ENCODE measurements at places on chromosomes 7 and 10. TPM values are rescaled to one million over a fixed set of nuclear protein-coding genes. Genes with fewer than 3 reads are reported as not detected.

GRCh38 chr7:20021831-20022230, 195.4 kb downstream of the MACC1 start:
- no peak for DNase-seq

GRCh38 chr7:39948375-39948955, 1.6 kb upstream of the CDK13 start:
- DNase-seq: peak; percentile 30

- DNase-seq: no peak
Measured at GRCh38 chr7:155721056-155721455, 76.6 kb downstream of the RBM33 start.

- DNase-seq: no peak
Measured at GRCh38 chr7:2603044-2603965, 28.5 kb upstream of the TTYH3 start.

GRCh38 chr7:47568547-47568946, 13.4 kb downstream of the TNS3 start:
- DNase-seq: no peak

DNA sequence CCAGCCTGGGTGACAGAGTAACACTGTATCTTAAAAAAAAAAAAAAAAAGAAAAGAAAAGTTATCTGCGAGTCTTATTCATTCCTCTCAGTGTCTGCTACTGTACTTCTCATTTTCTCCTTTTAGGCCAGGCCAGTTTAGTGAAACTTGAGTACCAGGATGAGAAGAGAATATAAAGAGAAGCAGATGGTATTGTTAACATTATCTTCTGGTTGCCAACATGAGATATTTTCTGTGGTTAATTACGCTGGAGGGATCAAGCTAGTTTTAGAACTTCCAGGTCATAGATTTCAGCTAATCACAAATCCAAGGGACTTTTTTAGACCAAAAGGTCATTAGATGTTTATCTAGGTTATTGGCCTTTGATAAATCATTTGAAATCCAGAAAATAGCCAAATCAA, 252.6 kb upstream of the SMIM30 start:
- DNase-seq: no peak

DNA sequence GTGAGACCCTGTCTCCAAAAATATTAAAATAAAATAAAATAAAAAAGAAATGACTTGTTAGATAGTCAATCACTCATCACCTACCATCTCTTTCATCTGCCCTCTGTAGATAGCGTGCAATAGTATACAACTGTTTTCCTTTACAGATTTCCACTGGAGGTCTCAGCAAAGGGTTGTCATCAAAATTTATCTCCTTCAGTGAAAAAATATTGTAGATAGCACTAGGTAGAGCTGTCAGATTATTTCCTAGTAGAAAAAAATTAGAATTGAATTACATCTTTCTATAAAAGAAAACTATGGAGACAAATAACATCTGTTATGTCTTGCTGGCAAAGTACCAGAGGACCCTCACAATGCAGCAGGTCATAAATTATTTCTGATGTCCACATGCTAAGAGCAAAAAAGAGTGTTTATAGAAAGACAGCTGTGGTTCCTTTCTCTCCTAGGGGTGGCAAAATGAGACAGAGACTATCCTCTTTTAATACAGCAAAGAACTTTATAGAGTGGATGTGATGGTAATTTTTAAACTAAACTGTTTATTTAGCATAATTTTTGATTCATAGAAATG, 16.3 kb upstream of the CYP51A1 start:
- no peak for DNase-seq

GRCh38 chr7:80410081-80410480, 101.8 kb downstream of the GNAT3 start:
- DNase-seq: no peak

Gene SLF2
- 46.5 TPM for total RNA-seq

Gene ADAM8
- 91.0 TPM for total RNA-seq

GRCh38 chr7:30465811-30466180, 12.8 kb downstream of the NOD1 start:
- no peak for DNase-seq

Gene NEBL
- total RNA-seq: not detected

- DNase-seq: no peak
Measured at GRCh38 chr7:44110719-44111635, 6.8 kb downstream of the AEBP1 start.

Gene CXCL12
- total RNA-seq: not detected

GRCh38 chr7:11675163-11675562, 156.8 kb downstream of the THSD7A start:
- DNase-seq: no peak

- no peak for DNase-seq
Measured at GRCh38 chr10:26474026-26474425, 35.9 kb downstream of the APBB1IP start.

Gene WNT8B
- 0.54 TPM for total RNA-seq

Gene NUTM2A
- total RNA-seq: 0.79 TPM

DNA sequence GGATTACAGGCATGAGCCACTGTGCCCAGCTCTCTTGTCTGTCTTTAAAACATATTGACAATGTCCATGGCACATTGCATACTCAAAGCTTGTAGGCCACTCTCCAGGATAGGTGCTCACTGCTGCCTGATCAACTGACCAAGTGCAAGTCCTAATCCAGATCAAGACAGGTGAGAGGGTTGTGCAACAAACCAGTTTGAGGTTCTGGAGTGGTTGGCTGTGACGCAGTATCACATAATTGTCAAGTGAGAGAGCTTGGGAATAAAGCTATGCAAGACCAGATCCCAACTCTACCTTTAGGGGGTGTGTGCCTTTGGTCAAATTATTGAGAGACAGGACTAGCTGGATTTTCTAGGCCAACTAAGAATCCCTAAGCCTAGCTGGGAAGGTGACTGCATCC, 43.0 kb upstream of the OPN4 start:
- no peak for DNase-seq

GRCh38 chr10:122050311-122050710, 61.3 kb downstream of the TACC2 start:
- no peak for DNase-seq

Gene HYAL4
- not detected for total RNA-seq

Gene RTKN2
- total RNA-seq: 3.6 TPM

Gene NRG3
- not detected for total RNA-seq

DNA sequence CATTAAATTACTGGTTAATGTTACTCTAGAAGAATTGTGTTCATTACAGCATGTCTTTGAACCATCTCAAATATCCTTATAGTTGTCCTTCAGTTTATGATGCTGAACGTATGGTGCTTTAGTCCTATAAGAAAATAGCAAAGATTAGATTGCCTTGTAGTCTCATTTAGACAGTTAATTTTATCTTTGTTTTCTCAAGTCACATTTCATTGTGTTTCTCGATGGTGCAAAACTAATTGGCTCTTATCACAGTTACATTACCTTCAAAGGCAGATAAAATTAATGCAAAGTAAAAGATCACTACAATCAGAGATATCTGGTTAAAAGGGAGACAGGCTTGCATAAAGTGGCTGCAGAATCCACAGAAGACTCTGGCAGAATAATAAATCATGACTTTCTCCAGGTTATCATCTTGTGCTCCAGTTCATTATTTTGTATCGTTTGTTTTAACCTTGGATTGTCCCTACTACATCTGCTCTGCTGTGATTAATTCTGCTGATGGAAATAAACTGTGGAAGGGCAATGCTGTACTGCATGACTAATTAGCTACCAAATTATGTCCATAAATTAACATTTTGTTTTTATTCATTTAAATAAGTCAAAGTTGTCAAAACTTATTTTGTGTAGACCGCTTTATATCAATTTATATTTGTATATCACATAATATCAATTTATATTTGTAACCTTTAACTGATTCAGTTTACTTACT, 24.2 kb downstream of the PRPS1L1 start:
- no peak for DNase-seq

Gene SFTPA1
- total RNA-seq: not detected

Gene MMP21
- total RNA-seq: 0.25 TPM

DNA sequence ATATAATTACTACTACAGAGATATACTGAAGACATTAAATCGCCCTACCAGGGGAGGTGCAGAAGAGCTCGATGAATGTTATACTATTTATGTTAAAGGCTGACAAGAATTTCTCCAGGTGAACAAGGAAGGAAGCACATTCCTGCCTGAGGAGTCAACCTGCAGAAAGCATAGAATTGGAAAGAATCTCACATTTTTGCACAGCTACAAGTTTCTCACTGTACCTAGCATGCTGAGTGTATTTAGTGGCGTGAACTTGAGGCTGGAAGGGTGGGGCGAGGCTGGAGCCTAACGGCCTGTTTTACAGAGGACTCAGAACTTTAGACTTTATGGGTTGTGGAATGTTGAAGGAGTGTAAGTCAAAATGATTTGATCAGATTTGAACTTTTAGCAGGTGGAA, 373.6 kb upstream of the LRGUK start:
- no peak for DNase-seq

Gene PPP1R17
- total RNA-seq: not detected

Gene ABCC2
- 2.5 TPM for total RNA-seq

DNA sequence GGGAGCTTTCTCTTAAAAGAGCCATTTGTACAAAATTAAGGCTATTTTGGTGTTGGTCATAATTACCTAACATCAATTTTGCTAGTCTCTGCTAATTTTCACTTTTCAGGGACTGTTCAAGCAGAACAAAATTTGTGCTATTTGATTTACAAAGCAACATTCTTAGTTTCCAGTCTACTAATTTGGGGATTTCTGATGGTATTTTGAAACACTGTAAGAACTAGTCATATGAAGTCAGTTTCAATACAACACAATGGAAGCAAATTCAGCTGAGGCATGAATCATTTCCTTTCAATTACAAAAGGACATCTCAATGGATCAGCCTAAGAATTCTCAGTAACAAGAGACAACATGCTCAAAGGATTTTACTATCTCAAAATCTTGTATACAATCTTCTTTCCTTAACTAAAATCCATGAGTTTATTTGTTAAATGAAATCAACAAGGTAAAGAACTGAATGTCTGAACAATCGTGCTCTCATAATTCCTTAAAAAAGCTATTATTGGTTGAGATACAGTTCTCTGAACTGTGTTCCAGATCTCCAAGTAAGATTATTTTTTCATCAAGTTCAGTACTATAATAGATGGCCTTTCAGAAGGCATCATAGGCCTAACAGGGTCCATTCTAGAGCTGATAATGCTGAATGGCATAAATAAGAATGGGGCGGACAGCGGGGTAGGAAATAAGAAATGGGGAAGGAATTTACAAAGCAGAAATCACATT, 144.6 kb downstream of the NRCAM start:
- no peak for DNase-seq

Gene C10orf67
- total RNA-seq: 0.20 TPM

- no peak for DNase-seq
Measured at GRCh38 chr7:106134241-106134640, 22.1 kb upstream of the SYPL1 start.
